AML-193 (cell line): ENCODE measurements at places on chromosomes 6 and 20.
A peak's percentile ranks its signal among the peaks of the same experiment; 100 is the strongest.

GRCh38 chr6:151372164-151372563 is 19.2 kb downstream of the ZBTB2 start:
- DNase-seq = no peak

- DNase-seq = no peak
Observed at GRCh38 chr6:134368670-134369069, 50.8 kb upstream of the SGK1 start.

- DNase-seq = no peak
Observed at GRCh38 chr6:167137881-167138280, 15.0 kb downstream of the CCR6 start.

- no peak for DNase-seq
Observed at GRCh38 chr20:25079171-25079570, 2.8 kb downstream of the VSX1 start.

- peak; percentile 90 for DNase-seq
Observed at GRCh38 chr6:13395272-13396237, 67.2 kb upstream of the TBC1D7 start.

- no peak for DNase-seq
Observed at GRCh38 chr20:1165521-1165920, 19.3 kb downstream of the TMEM74B start.
